Stimulated activated CD8-positive, alpha-beta memory T cell treated with anti-CD3 and anti-CD28 coated beads, Interleukin-7, amount 100 ng/mL, for 1 hour (primary cell): ENCODE measurements at places on chromosomes 12 and 14.

DNA sequence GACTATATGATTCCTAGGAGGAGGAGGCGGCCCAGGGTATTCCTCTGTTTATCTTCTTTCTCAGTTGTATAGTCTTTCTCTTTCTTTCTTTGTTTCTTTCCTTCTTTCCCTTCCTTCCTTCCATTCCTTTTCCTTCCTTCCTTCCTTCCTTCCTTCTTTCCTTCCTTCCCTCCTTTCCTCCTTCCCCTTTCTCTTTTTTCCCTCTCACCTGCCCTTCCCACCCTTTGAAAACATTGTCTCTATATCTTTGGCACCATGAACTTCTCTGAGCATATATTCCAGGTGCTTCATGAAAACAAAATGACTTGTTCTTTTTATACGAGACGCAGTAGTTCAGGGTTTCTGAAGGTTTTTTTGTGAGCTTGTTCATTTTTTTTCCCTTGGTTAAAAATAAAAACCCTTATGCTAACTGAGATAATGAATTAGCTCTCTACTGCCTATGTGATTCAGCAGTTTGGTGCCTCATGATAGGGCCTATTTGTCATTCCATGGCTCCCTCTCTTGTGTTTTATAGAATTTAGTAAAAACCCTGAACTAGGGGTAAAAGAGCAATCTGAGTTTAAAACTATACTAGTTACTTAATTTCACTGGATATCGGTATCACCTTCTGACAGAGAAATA is 3.2 kb upstream of the TESPA1 start:
- DNase-seq, result no peak

- DNase-seq, result no peak
These were observed at the start of gene DNAJC22 for GRCh38 chr12:49346659-49347310. TSS of gene DNAJC22 (plus strand) at chr12:49346888. CDS start at chr12:49348873, 1,985 bp downstream.

GRCh38 chr12:11916771-11917170 is 154.0 kb upstream of the BCL2L14 start:
- no peak for DNase-seq

- no peak for DNase-seq
These were observed 494.3 kb downstream of the CCER1 start for GRCh38 chr12:90460681-90461080.

DNA sequence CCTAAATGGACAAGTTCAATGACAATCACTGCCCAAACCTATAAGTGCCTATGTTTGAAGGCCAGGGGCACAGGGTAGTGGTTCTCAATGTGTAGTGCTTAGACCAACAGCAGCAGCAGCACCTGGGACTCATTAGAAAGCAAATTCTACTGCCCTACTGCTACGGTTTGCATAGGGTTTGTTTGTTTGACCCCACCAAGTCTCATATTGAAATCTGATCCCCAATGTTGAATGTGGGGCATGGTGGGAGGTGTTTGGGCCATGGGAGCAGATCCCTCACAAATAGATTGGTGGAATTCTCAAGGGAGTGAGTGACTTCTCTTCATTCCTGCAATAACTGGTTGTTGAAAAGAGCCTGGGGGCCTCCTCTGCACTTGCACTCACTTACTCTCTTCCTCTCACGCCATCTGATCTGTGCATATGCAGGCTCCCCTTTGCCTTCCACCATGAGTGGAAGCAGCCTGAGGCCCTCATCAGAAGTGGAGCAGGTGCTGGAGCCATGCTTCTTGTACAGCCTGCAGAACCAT is 39.5 kb downstream of the PPM1H start:
- no peak for DNase-seq

DNA sequence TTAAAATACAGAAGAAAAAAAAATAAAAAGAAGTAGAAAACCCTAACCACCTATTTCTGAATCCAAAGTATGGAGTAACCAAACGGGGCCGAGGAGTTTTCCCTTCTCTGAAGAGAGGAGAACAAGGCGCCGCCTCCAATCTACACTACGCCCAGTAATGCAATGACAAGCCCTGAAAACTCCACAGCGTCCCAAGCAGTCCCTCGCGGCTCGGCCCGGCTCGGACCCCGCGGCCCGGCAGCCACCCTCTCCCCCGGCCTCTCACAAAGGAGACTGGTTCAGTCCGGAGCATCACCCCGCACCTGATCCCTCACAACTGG is 371 bp downstream of the CHD8 start:
- no peak for DNase-seq
